ENCODE measurements at places on chromosomes 16 and 17.

DNA sequence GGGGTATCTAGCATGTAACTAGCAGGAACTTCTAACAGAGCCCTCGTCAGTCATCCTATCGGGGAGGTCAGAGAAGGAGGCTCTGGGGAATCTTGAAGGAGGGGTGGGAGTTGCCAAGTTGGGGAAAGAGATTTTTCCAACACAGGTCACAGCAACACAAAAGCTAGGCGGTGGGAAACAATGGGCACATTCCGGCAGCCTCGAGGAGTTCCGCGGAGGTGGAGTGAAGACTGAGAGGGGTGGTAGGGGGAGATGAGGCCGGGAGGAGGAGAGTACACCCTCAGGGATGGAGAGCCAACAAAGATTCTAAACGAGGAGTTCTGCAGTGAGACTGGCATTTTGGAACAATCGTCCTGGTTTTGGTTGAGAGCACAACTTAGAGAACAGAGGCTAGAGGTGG, 13.5 kb upstream of the CALB2 start:
- no peak for DNase-seq

DNA sequence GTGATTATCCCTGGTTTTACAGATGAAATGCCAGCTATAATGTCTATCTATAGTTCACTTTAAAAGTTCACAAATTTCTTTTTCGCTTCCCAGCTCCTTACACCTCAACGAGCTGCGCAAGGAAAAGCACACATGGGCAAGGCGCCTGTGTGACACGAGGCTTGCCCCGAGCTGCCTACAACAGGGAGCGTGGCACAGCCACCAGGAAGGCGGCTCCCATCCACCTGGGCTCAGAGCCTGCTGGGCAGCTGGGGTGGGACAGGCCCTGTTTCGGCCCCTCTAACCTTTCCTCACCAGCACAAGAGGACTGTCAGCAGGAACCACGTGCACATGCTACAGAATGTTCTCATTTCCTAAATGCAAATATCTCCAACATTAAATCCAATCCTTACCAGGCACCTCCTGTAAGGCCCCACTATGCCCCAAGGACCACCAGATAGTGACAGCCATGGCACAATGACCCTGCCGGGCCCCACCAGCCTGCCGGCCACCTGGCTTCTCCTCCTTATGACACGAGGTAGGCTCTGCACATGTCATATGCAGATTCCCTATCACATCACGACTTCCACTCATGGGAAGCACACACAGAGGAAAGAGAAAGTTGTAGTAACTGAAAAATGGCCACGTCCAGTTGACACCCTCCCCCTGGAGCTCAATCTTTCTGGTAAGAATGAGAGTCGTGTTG, 92.1 kb downstream of the ZNF778 start:
- no peak for DNase-seq

DNA sequence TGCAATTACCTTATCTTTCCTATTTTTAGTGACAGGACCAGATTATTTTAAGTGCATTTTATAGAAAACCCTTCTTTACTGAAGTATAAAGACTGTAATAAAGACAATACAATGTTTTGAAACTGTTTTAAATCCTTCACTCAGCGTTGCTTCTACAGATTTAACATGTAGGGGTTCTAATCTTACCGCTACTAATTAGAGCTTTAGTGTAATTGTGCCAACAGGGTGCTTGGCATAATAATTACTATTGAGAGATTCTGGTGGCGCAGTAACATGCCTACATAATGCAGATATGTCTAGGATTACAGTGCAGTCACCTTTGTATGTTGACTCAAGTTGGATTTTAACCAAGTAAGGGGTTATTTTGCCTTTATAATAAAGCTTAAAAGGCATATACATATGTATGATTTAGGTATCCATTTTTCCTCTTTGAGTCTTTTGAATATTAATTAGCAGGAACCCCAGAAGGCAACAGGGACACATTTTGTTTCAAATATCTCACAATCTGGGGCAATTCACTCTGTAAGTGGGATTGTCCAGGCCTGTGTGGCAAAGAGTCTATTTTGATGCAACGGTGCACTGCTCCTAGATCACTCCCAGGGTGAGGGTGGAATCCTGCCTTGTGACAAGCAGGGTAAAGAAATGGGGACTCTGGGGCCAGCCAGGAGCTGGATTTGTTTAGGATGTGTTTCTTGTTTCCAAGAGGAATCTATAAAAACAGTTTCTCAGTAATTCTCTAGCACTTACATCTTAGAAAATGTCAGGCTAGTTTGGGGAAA, 604.7 kb upstream of the SALL1 start:
- DNase-seq = no peak

DNA sequence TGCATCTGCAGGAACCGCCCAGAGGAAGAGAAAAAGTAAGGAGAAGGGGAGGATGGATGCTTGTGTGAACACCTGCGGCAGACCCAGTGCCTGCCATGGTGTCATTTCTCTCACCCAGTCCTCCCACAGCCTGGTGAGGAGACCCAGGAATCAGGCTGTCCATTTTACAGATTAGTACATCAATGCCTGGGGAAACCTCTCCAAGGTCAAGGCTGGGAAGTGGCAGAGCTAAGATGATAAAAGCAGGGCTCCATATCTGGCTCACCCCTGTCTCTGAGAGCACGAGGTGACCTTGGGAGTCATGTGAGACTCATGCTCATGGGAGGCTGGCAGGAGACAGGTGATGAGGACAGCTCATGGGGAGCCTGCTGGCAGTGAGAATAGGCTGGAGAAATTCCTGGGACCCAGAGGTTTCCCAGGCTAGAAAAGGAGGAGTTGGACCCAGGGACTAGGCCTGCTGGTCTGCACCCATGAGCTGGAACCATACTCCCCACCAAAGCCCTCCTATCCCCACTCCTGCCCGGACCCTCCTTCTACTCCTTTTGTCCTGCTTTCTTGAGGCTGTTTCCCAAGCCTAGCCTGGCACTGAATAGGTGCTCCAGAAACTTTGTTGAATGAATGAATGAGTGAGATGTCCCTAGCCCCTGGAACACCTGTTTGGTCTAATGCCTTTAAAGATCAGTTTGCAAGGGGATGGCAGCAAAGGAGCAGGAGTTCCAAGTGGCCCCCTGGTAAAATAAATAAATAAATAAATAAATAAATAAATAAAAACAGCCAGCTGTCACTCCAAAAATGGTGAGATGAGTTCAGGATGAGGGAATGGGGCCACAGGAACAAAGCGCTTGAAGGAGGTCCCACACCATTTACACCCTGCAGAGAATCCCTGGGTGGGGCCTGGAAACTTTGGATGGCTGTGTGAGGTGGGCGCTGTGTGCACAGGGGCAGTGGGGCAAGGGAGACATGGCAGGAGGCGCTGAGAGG, 1.6 kb downstream of the ZNF629 start:
- no peak for DNase-seq

- DNase-seq = no peak
Observed at GRCh38 chr16:31023627-31024226, 9.6 kb upstream of the STX4 start.

GRCh38 chr17:66441101-66441661, 138.8 kb downstream of the PRKCA start:
- no peak for DNase-seq

DNA sequence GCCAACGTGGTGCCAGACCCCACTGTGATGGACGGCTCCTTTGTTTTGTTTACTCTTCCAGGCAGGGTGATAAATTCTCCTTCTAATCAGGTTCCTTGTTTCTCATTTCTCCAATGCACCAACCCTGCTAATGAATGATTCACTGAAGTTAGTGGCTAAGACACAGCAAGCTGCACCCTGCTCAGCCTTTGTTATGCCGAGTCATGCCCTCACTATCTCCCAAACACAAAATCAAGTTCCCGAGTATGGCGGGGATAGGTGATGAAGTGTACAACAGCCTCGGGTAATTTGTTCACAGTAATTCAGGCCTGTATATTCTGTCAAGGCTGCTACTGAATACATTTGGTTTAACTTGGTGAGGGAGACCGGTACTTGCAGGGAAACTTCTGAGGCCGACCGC, 83.8 kb upstream of the HS3ST4 start:
- DNase-seq = no peak

Measured in HuH-7 (cell line).